ENCODE measurements at places on chromosomes 2 and 18.

GRCh38 chr2:202022755-202023154 is 10.9 kb upstream of the FZD7 start:
- DNase-seq = no peak

DNA sequence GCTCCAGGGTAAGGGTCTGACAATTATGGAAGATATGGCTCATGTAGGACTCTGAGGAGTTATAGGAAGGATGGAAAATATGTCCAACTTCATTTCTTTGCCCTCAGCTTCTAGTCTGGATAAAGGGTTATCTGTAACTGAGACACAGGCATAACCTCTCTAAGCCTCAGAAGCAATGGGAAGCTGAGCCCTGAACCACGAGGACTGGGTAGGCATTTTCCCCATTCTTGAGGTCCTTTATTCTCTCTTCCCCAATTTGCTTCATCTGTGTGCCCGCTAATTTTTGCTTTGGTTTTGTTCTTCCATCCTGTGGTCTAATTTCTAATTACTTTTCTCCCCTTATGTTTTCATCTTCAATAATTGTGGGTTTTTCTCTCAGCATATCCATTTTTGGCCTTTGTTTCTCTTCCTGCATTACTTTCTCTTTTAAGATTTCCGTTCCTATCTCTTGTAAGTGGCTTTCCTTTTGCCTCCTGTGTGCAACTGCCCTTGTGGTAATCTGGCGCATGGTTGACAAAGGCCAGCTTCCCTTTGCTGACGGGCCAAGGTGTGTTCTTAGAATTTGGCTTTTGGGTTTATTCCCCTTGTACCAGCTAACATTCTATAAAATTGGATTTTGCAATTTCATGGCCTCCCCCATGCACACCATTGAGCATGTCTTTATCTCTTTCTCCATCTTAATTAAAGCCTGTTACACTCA is 343.8 kb downstream of the TXNL1 start:
- no peak for DNase-seq

GRCh38 chr2:43707255-43708015 is 31.2 kb upstream of the C1GALT1C1L start:
- no peak for DNase-seq

DNA sequence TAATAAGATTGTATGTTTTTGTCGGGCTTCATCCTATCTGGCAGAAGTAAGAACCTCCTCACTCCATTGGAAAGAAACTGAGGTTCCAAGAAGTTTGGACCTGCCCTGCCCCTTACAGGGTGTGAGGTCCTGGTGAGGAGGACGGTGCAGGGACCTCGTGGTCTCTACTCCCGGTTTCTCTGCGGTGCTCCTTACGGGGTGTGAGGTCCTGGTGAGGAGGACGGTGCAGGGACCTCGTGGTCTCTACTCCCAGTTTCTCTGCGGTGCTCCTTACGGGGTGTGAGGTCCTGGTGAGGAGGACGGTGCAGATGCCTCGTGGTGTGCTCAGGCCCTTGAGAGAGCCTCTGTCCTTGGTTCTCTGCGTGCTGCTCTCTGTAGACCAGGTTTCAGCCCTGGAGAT is 5.2 kb downstream of the CTDP1 start:
- no peak for DNase-seq

- DNase-seq = no peak
Observed at GRCh38 chr2:156695595-156695994, 259.4 kb downstream of the GPD2 start.

DNA sequence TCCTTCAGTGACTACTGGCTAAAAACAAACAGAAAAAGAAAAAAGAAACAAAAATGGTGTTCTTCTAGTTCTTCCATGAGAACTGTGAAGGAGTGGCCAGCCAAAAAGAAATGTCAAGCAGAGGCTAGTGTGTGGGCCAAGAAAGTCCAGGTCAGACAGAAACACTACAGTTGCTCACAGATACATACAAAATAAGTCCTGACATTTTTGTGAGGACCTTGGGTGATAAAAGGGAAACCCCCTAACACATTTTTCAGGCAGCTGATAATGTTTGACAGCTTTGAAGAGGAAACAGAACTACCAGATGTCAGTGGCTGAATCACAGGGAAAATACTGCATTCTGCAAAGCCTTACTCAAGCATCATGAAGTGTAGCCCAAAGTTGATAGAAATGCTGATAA is 28.1 kb downstream of the ARHGAP25 start:
- DNase-seq = no peak

- DNase-seq = no peak
Observed at GRCh38 chr18:80176334-80177073, 67.4 kb downstream of the ADNP2 start.

DNA sequence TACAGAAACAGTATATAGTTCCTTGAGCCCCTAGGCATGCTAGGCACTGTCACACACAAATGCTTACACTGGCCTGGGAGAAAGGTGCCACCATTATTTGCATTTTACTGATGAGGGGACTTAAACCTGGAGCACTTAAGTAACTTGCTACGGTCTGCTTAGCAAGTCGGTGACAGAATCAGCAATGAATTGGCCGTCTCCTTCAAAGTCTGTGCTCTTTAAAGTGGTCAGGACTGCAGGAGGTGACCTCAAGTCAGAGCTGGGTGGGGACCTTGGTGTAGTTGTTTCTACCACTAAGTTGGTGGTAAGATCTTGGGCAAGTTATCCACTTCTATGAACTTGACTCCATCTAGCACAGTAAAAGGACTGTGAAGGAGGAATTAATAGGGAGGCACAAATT is 34.8 kb downstream of the PTPRM start:
- DNase-seq = no peak

All from hematopoietic multipotent progenitor cell treated with erythropoietin and hydrocortisone succinate and interleukin-3 and kit ligand, for 15 days (in vitro differentiated cells).